A549 treated with RU486 at 1 μM for 4 hours (cell line): ENCODE measurements at places on chromosomes 12 and 14. TPM values are rescaled to one million over a fixed set of nuclear protein-coding genes. Genes with fewer than 3 reads are reported as not detected.

The GCH1 gene
- 1.8 to 3.8 TPM (median 3.4 TPM) in 5 replicates for total RNA-seq

The KLRC1 gene
- not detected in 5 replicates for total RNA-seq

The LYZ gene
- 0.73 to 2.2 TPM in 2 of 5 replicates, not detected in the others for total RNA-seq

The BDKRB2 gene
- 2.1 to 3.6 TPM (median 3.2 TPM) in 5 replicates for total RNA-seq

The STON2 gene
- total RNA-seq = 0.79 to 1.1 TPM (median 0.90 TPM) in 5 replicates

The DPF3 gene
- total RNA-seq = 0.13 to 0.61 TPM (median 0.23 TPM) in 5 replicates

The KRT77 gene
- total RNA-seq = not detected in 5 replicates

The RAD9B gene
- 0.11 to 0.42 TPM (median 0.31 TPM) in 4 of 5 replicates, not detected in the other for total RNA-seq
